ENCODE measurements at places on chromosomes 3 and 15.

GRCh38 chr3:45011756-45012508 is 14.2 kb upstream of the CLEC3B start:
- DNase-seq, result no peak

DNA sequence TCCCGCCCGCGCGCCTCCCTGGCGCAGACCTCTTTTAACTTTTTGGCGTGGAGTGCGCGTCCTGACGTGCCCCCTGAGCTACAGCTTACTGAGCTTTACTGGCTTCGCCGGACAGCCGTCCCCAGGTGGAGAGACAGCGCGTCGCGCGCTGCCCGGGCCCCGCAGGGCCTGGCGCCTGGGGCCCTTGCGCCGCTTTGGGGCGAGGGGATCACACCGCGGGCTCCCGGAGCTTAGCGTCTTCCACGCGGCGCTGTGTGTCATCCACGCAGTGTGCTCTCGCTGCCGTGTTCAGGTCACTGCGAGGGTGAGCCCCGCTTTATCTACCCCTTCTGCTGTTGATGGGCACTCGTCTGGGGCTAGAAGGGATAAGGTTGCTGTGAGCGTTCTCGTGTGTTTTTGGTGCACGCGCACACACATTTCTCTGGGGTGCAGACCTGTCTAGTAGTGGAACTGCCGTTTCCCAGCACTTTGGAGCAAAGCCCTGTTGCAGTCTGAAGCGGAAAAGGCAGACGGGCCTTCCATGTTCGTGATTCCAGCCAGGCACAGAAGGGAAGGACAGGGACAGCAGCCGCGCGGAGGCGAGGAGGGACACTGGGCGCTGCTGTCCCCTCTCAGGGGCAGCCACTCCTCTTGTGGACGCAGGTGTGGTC is 33.1 kb upstream of the ALDH1L1 start:
- DNase-seq, result no peak

- no peak for DNase-seq
Observed at GRCh38 chr15:92822216-92823144, 77.6 kb upstream of the CHD2 start.

- DNase-seq, result no peak
Observed at GRCh38 chr3:17542591-17542990, 199.8 kb downstream of the TBC1D5 start.

GRCh38 chr3:40841570-40842109 is 316.9 kb downstream of the ZNF621 start:
- DNase-seq, result no peak

GRCh38 chr15:25793354-25794050 is 69.6 kb downstream of the ATP10A start:
- no peak for DNase-seq

DNA sequence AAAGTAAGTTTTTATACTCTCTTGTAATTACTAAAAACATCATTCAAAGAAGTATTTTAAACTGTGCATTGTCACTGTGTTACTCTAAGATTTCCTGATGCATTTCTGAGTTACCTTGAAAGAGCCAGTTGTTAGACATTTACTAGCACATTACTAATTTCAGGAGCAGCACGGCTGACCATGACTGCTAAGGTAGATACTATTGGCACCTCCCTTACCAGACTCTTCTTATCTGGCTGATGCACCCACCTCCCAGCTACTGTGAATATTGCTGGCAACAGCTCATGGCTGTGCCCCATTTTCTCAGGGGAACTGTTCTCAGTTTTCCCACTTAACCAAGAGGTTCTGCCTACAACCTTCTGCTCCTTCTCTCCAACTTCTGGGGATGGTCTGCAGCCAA is 29.4 kb downstream of the COL6A5 start:
- DNase-seq, result no peak

Measured in stimulated activated CD8-positive, alpha-beta memory T cell treated with anti-CD3 and anti-CD28 coated beads, Interleukin-4, amount 100 ng/mL, for 1 hour (primary cell).